ENCODE measurements at places on chromosomes 11 and 22.

- DNase-seq: no peak
Measured at GRCh38 chr11:130141561-130142341, 17.8 kb upstream of the ST14 start.

DNA sequence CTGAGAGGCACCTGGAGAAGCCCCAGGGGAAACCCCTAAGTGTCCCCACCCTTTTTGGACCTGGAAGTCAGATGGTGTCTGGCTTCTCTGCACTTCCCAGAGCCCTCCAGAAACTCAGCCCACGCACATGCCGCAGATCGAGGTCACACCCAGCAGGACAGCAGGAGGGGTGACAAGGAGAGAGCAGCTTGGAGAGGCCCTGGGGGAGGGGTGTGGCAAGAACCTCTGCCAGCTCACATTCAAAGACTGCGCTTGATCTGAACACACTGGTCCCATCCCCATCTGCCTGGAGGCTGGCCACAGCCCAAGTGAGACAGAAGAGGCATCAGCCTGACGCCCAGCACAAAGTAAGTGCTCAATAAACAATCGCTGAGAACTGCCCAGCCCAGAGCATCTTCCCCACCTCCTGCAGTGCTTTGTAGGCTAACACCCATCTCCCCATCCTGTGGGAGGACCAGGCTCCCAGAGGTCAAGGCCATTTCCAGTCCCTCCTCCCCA is 21.4 kb downstream of the TMPRSS6 start:
- DNase-seq: no peak

- DNase-seq: no peak
Measured at GRCh38 chr11:2261436-2262230, 8.8 kb downstream of the ASCL2 start.

DNA sequence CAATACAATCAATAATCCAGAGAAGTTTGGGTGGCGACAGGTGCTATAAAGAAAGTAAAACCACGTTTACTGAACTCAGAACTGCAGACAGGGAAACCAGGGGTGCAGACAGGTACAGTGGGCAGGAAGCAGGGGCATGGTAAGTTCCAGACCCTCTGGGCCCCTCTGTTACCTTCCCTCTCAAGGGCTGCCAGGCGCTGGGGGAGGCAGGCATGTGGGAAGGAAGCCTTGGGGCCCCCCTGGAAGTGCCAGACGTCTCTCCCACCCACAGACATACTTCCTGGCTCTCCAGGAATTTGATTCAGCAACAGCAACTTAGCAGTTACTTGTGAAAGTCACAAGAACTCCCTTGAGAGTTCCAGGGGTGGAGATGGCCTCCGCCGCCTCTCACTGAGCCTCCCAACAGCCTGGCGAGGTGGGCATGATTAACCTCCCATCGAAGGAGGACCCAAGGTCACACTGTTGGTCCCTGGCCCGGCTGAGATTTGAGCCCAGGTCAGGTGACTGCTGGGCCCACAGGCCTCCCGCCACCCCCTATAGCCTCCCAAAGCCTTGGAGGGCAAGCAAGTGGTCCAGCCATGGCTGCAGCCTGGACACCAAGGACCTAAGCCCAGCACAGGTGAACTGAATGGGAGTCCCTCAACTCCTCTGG is 14.1 kb upstream of the TSKU start:
- peak; percentile 32 for DNase-seq

- DNase-seq: peak; percentile 82
Measured at GRCh38 chr11:68839911-68840641, 1.6 kb downstream of the CPT1A start.

GRCh38 chr22:47175151-47176025 is 412.9 kb downstream of the TBC1D22A start:
- no peak for DNase-seq

DNA sequence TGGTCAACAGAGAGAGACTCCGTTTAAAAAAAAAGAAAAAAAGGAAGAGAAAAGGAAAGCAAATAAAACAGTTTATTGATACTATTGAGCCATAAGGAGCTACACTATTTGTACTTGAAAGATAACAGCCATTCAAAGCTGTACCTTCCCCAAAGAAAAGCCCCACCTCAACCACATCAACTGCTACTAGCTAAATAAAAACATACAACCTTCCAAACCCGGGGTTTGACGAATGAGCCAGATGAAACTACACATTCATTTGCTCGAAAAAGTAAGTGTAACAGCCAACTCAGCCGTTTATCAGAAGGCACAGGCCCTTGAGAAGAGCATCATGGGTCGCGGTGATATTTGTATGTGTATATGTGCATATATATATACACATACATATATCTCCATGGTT is 78.4 kb downstream of the SIK3 start:
- no peak for DNase-seq

DNA sequence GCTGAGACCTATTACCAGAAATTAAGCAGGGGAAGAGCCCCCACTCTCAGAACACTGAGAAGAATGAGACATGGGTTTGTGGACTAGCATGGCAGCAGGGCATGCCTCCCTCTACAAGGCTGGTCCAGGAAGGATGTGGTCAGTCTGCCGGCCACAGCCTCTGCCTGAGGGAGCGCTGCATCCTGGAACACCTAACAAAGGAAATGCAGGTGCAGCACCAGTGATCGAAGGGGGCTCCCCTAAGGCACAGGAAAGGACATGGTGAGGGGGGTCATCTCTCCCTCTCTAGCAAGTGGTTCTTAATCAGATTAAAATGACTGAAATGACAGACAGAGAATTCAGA is 40.6 kb upstream of the ARL14EP start:
- no peak for DNase-seq

DNA sequence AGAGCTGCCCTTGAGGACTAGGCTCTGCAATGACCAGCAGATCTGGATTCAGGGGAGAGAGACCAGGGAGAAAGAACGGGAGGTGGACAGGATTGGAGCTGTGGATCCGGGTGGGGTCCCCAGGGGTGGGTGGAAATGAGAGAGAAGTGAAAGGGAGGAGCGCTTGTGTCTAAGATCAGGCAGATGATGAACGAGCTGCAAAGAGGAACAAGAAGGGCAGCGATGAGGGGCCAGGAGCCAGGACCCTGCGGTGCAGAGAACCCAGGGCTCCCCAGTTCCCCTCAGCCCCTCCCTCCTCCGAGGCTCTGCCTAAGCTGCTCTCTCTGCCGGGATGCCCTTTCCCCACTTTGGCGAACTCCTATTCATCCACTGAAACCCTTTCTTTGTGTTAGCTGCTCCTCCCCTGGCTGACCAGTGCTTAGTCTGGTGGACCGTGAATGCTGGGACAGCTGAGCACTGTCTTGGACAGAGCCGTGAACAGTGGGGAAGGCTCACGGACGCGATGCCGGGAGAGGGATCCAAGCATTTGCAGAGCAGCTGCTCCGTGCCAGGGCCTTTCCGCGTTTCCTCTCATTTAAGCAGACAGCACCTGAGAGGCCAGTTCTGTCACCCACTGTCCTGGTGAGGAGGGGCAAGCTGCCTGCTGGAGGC is 35.9 kb downstream of the SHISAL1 start:
- DNase-seq: no peak

DNA sequence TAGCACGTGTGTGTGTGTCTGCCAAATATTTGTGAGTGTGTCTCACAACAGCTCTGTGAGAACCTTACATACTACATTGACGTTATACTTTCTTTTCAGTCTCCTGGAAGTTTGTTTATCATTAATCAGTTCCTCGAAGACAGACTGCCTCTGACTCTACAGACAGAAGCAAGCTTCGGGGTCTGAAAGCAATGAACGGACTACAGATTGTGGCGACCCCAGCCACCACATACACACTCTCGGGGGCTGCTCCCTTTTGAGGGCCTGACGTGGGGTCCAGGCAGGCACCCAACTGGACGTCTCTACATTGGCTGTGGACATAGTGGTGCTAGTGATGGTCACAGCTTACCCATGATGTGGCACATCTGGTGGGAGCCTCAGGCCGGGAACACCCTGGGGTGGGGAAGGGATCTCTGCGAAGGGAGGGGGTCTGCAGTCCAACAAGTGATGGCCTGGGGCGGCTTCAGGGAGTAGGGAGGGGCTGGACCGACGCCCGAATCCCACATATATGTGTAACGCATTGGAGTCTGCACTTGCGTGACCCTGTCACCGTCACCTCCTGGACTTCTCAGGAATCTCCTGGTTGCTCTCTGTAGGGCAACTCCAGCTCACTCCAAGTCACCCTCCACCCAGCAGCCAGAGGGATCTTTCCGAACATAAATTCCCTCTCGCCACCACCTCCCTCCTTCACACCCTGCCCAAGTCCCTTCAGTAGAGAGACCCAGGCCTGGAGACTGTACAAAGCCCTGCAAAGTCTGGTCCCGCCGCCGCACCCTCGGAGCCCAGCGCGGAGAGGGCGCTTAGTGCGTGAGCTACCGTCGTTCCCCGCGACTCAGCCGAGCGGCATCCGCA is 30.4 kb upstream of the TRIM29 start:
- no peak for DNase-seq

GRCh38 chr11:6563121-6563619 is 40.2 kb downstream of the RRP8 start:
- no peak for DNase-seq

- DNase-seq: peak; percentile 53
Measured at GRCh38 chr11:6251120-6251733, 8.4 kb upstream of the CCKBR start.

DNA sequence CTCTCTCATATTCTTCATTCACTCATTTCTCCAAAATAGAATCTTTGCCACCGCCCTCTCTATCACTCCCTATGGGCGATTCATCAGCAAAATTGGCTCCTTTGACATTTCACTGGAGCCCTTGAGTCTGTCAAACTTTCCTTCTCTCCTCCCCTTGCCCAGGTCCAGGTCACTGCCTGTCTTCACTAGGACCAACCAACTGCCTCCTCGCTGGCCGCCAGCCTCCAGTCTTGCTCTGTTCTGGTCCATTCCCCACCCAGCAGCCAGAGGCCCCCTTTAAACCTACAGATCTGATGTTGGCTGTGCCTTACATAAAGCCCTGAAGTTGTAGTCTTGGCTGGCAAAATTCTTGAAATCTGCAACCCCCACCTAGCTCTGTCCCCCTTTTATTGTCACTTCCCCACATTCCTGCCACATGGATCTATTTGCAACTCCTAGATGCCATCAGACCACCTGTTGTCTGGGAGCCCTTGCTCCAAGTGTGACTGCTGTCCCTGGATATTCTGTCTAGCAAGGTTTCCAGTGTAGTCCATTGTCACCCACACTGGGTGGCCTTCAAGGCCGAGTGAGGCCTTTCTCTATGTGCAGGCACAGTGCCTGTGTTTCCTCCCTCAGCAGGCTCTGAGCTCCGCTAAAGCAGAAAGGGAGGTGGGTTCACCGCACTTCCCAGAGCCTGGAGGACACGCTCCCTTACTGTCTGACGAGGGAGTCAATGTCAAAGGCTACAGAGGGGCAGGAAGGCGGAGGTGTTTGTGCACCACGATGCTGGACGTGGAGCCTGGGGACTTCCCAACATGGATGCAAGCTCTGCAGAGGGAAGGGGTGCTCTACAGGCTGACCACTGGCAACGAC is 25.5 kb downstream of the MYEOV start:
- no peak for DNase-seq

DNA sequence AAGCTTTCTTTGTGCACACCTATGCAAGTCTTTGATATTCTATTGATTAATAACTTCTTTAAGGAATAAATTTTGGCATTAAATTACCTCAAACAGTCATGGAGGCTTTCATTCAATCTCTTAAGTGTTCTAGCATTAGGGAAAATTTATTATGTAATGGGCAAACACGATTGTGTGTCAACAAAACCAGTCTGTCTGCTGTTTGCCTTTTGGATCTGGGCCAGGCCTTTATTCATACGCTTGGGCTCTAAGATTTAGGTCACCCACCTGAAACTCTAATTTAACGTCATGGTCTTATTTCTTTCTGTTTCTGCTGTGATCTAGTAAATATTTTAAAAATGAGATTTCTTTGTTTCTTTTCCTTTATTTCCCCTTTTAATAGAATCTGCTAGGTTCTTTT is 1270.6 kb downstream of the LRRC4C start:
- DNase-seq: no peak

DNA sequence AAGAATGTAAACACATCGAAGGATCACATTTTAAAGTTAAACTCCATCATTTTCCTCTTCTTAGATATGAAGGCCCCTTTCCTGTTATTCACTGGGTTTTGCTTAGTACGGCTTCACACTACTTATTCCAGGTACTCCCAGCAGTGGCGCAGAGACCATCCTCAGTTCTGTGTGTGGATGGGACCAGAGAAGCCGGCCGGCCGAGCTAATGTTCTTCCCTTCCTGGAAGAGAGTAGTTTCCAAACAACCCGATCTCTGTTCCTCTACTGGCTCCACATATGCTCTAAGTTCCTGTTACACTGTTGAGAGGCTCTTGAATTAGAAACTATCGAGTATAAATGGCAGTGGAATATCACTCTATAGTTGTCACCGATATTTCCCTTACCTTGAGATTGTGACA is 684 bp upstream of the NFRKB start:
- DNase-seq: no peak

DNA sequence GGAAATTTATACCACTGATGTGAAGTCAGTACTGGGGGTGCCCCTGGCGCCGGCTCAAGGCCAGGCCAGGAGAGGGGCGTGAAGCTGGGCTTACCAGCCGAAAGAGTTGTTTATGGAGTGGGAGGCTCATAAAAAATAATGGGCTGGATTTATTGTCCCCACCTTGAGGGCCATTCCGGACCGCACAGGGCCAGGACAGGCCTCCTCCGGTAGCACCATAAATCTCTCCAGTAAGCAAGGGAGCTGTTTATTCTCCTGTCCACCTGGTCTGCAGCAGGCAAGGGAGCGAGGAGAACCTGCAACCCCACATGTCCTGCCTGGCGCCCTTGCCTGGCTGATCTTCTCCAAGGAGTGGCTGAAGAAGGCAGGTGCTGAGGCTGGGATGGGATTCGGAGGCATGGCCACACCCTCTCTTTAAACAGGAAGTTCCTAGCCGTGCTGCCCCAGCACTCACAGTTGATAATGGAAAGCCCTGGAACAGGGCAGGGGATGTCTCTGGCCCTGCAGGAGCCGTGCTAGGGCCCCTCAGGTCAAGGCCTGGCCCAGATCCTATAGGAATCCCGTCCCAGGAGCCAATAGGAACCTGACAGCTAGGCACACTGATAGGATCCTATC is 65.1 kb downstream of the SCUBE1 start:
- no peak for DNase-seq

- no peak for DNase-seq
Measured at GRCh38 chr11:1303973-1304372, 5.5 kb downstream of the TOLLIP start.

GRCh38 chr11:39910087-39910486 is 1549.4 kb downstream of the LRRC4C start:
- no peak for DNase-seq

All from RPMI8226 (cell line).